NB4 (cell line): ENCODE measurements at places on chromosomes 5 and 9.

GRCh38 chr5:61808091-61808490, 476.0 kb downstream of the ZSWIM6 start:
- no peak for DNase-seq

DNA sequence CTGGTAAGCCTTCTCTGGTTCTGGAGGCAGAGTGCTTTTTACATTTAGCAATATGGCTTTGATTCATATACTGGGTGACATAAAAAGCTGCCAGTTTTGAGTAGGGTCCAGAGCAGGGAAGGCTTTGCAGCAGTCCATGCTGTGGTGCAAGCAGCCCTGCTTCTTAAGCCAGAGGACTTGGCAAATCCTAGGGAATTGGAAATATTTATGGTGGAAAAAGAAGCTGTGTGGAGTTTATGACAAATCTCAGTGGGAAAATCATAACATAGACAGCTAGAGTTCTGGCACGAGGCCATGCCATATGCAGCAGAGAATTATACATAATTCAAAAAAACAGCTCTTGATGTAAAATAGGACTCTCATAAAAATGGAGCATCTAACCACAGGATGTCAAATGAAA, 536.4 kb downstream of the RASEF start:
- no peak for DNase-seq

DNA sequence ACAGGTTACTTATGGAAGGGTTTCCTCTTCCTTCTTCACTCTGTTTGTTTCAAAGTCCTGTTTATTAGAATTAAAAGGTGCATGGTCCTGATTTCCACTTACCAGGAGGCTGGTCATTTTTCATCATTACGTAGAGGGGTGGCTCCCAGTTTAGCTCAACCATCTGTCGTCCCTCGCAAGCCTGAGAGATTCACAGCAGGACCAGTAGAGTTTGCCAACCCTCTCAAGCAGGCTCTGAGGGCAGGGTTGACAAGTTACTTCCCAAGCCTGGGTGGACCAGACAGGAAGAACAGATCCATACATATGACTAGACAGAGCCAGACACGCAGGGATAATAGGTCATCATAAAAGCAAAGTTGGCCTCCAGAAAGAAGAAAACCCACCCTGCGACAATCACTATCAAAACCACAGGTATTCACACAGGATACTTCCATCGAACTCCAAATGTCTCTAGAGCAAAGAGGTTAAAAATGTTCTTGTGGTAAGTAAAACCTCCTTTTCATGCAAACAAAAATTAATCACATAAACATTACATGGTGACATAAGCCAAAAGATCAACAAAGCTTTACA, 151.9 kb downstream of the ELAVL2 start:
- no peak for DNase-seq

GRCh38 chr5:104652271-104652861, 1089.8 kb upstream of the NUDT12 start:
- DNase-seq: no peak

- no peak for DNase-seq
Measured at GRCh38 chr5:147796556-147797308, 14.2 kb upstream of the JAKMIP2 start.

- DNase-seq: no peak
Measured at GRCh38 chr5:57034201-57034916, 82.4 kb upstream of the MIER3 start.

DNA sequence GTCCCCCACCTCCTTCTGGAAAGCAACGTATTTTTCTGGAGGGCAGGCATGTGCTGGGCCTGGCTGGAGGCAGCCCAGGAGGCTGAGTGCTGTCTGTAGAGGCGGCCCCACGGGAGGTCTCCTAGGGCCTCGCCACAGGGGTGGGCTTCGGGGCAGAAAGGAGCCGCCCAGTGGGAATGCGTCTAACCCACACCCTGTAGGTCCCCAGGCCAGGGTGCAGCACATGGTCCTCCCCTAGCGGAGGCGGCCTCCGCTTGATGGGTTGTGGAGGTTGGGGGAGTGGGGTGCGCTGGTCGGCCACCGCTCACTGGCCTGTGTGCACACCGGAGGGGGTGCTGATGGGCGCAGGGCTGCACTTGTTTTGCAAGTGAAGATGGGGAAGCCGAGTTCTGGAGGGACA, 48.3 kb upstream of the UBAC1 start:
- DNase-seq: no peak

DNA sequence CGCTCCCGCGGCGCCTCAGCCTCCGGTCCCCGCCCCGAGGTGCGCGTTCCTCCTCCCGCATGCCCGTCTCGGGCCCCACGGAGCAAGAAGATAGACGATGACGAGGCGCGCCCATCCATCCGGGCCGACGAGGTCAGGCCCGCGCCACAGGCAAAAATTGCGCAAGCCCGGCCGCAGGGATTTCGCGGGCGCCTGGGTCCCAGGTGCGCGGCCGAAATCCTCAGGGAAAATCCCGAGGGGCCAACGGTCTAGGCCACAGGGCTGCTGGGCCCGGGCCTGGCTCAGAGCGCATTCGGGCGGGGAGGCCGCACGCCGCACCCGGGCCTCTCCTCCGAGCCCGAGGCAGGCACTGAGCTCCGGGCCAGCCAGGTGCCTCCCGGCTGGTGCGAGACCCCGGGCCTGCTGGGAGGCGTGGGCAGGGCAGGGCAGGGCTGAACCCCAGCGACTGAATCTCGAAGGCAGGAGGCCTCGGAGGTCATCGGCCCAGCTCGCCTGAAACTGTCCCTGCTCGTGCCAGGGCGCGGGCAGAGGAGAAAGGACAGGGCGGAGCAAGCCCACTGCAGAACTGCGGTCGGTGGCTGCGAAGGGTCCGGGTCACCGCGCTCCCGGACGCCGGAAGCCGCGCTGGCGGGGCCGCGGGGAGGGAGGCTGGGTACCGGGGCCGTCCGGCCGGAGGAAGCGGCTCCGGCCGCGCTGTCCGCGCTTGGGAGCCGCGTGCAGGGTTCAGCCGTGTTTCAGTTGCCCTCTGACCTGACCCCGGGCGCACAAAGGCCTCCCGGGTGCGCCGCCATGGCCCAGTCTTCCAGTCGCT, 66.8 kb downstream of the FOXD1 start:
- DNase-seq: no peak

GRCh38 chr9:4927043-4927471, 58.0 kb upstream of the JAK2 start:
- no peak for DNase-seq

DNA sequence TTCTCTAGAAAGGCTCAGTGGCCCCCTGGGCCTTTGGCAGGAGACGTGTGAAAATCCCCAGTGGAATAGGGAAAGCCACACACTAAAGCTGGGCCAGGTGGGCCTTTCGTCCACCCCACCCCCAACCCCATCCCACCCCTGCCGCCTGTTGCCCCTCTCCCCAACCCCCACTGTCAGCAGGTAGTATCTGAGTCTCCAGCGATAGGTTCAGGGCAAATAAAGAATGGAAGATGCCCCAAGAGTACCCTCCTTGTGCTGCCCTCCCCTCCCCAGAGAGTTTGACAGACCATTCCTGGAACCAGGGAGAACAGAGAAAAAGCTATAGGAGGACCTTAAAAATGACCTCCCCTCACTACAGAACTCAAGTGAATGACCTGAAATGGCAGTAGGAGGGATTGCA, 36.7 kb upstream of the UBE2D2 start:
- DNase-seq: no peak

DNA sequence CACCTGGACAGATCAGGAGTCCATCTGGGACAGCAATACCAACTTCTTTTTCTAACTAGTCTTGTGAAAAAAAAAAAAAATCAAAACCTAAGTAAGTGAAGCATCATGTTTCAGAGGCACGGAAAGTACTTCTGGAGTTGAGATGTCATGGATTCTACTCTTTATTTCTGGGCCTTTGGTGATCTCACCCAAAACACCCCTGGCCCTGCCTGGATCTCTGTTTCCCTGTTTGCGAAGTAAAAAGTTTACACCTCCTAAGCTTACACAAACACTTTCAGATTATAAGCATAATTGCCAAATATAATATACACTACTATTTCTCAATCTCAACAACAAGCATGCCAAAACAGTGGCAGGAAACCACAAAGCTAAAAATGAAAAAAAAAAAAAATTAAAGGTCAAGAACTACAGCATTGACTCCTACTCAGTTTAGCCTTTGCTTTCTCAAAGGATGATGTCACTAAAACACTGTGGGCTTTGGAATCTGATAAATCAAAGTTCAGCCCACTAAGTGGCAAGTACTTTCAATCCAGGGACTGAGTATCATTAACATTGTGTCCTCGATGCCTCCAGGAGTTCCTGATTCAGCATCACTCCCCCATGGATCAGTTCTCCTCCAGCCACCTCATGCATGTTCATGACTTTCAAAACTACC, 291.9 kb downstream of the NFIB start:
- DNase-seq: no peak

GRCh38 chr9:1454616-1455347, 404.6 kb downstream of the DMRT2 start:
- DNase-seq: no peak

DNA sequence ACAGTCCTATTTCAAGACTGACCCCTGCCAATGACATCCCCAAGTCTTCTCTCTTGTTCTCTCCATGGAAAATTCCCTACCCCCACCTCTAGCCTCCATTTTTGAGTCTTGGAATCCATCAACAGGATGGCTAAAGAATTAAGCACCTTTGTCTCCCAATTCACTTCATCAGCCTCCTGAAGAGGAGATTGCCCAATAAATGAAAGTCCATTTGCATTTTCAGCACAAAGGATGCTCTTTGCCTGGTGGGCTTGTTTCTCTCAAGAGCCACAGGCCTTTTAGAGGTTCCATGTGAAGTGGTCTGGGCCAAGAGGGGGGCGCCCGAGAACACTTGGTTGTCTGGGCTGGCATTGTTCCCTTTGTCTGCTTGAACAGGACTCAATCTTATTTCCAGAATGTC, 12.6 kb downstream of the HSD17B3 start:
- no peak for DNase-seq

GRCh38 chr9:127985011-127985410, 4.2 kb upstream of the EEIG1 start:
- no peak for DNase-seq

DNA sequence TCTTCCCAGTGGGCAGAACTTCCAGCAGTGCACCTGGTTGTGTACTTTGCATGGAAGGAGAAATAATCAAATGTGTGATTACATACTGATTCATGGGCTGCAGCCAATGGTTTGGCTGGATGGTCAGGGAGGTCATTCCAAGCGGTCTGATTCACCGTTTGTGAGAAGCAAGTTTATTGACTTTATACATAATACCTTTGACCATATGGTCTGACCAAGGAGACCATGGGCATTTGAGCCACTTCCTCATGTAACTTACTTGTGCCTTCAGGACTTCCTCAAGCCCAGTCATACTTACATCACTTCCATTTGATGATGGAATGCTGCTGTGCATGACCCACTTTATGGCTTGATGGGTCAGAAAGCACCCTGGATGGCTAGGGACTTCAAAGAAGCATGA, 41.1 kb downstream of the DAP start:
- no peak for DNase-seq

- DNase-seq: no peak
Measured at GRCh38 chr5:133370904-133371303, 241.4 kb downstream of the FSTL4 start.
